AML-193 (cell line): ENCODE measurements at places on chromosomes 13 and 19.

DNA sequence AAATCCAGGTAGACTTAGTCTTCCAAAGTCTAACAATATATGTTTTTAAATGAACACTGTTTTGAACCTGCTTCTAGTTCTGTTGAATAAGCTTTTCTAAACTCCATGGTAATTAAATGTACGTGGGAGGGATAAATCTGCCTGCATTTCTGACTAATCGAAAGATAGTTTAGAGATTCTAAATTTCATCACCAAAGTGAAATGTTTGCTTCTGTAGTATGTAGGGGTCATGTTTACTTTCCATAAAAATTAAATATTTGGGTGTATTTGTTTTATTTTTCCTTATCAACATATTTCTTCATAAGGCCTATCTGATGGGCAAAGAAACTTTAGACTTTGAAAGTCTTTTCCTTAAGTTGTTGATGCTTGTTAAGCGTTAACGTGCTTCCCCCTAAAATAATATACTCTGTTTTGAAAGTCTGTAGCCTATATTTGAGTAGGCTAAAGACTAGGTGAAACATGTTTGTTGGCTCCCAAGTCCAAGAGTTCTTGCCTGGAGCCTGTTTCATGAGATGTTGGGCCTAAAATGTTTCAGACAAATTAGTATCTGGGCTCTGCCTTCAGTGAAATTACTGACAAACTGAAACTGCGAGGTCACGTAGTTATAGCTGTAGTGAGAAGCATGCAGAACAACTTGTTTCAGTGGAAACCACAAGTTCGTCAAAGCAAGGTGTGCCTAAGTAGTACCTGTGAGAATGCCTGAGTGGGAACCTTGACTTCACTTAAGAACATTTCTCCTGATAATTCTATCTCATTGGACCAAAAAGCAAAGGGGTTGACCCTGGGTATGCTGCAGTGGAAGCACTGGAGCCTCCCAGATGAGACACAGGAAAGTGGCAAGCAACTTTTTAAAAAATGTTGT is 126.2 kb downstream of the LMO7 start:
- no peak for DNase-seq

DNA sequence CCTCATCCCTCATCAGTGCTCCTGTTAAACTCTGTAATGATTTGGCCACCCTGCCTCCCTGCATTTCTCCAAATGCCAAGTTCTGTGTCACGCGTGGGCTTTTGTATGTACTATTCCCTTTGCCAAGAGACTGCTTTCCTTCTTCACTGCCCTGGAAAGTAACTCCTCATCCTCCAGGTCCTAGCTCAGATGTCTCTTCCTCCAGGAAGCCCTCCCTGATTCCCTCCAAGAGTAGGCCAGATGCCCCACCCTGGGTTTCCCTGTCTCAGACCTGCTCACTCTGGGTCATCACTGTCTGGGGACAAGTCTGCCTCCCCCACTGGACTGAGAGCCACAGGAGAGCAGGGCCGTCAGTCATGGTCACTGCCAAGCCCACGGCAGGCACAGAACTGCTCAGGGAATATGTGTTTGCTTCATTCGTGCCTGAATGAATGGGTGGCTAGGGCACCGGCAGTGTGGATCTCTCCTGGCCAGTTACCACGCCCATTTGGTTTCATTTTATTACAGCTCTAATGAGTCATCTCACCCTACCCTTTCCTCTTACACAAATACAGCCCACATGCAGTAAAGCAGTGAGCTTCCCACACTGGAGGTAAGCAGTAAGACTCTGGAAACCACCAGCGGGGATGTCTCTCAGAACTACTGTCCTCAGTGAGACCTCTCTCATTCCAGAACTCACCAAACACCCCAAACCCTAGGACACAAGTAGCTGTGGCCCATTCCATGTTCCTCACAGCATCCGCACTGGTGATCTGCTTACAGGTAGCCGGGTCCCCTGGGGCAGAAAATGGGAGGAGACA is 12.1 kb upstream of the GPR4 start:
- peak; percentile 63 for DNase-seq

- DNase-seq: no peak
Observed at GRCh38 chr19:11356074-11356397, 804 bp downstream of the PLPPR2 start.

DNA sequence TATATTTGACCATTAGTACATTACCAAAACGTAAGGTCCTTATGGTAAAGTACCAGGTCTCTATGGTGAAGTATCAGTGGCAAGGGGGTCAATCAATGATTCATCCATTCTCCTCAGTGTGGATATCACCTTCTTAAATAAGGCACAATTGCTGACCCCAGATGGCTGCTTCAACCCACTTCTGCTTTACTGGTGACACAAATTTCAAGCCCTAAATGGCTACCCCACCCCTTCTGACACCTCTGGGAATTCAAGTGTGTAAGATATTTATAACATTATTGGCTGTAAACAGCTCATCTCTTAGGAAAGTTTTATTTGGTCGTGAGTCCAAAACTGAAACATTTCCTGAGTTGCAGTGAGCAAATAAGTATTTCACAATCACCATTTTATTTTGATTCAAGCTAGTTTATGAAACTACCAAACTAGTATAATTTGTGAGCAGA is 7.9 kb upstream of the WBP4 start:
- DNase-seq: peak; percentile 74

- no peak for DNase-seq
Observed at GRCh38 chr13:48493066-48493765, 39.7 kb downstream of the RCBTB2 start.

DNA sequence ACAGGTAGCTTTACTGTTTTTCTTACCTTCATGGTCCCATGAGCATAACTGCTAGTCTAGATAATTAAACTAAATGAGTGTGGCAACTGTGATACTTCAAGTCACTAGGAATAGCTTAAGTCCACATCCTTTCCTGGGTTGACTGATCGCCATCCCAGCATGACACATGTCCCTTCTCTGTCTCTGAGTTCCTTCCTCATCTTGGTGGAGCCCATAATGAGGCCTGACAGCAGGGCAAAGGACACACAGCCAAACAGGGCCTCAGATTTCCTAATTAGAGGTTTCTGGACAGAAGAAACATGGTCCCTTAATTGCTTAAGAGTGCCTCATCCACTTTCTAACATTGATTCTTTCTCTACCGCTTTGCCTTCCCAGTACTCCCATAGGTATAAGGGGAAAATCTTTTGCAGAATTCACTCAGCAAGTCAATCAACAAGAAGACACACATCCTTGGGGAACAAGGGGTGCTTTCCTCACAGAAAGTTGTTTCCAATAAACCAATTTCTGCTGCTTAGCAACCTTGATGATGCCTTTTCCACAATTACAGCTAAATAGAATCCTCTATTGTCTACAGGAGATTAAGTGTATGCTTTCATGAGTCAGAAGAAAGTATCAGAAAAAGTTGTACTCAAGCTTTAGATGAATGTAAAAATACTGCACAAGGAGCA is 208.3 kb upstream of the SERP2 start:
- no peak for DNase-seq

DNA sequence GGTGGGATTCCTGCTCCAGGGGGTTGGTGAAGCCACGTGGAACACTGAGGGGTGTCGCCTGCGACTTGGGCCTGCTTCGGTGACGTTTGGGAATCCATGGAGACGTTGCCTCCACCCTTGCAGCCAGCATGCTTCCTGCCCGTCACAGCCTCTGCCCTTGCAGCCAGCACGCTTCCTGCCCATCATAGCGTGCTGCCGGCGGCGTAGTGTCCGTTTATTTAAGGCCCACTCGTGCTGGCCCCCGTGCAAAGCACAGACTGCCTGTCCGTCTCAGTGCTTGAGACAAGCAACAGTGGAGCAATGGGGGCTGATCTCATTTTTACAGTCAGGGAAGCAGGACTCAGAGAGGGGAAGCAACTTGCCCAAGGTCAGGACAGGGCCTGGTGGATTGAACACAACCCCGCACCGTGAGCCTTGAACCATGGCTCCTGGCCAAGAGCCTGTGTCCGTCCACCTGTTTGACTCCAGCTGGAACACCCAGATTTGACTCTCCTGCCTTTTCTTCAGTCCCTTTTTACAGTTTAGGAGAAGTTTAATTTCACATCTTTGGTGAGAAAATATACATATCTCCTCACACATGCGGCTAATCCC is 149.6 kb downstream of the TEX29 start:
- DNase-seq: no peak
